ENCODE measurements at places on chromosomes 3 and 15.

DNA sequence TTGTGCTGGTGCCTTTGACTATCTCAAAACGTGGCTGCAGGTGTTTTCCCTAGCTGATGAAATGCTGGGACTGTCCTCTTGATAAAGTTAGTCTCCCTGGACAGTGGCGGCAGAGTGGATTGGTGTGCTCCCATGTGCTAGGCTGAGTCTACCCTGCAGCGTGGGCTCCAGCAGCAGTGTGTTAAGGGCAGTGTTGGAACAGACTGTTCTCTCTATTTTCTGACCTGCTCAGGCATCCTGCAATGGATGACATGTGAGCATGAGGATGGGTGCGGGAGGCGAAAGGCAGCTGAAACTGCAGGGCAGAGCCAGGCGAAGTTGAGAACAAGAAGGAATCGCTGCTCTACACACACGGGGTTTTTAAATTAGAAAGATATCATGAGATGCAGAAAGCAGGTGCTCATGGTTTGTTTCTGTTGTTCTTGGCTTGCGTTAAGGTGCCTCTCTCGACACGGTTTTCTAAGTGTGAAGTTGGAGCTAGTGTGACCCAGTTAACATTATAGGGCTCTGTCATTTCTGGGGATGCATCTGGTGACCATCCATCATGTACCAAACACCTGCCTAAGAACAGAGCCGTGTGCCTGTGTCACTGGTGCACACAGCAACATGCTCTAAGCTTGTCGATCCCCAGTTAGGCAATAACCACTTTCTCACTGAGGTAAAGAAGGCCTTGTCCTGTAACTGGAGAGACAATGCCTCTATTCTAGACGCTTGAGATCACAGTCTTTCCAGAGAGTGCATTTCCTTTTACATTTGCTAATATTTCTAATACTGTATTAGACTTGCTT lies 44.3 kb downstream of the SLCO3A1 start:
- H3K36me3 ChIP-seq: no peaks in the 10 kb centered on the region
- no peak overlapping the region for H3K27ac ChIP-seq
- DNase-seq: no peak
- H3K4me3 ChIP-seq: no peak overlapping the region
- H3K4me1 ChIP-seq: no peaks in the 10 kb centered on the region
- H3K27me3 ChIP-seq: no peaks in the 10 kb centered on the region

DNA sequence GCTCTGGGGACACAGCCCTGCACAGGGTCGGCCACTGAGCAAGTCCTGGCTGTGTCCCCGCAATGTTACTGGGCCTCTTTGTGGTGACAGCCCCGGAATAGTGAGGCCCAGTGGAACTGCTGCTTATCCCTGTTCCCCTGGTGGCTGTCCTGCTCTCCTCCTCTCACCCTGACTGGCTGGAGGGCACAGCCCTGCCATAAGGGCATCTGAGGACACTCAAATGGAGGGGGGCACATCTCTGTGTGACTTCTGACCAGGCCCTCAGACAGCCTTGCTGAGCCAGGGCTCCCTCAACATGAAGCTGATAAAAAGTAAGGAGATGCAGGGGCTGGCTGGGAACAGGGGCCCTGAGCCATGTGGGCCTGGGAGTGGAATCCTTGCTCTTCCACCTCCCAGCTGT lies 127.4 kb upstream of the ATP2B2 start:
- no peaks in the 10 kb centered on the region for H3K27me3 ChIP-seq
- H3K4me3 ChIP-seq: no peak overlapping the region
- H3K4me1 ChIP-seq: no peaks in the 10 kb centered on the region
- no peaks in the 10 kb centered on the region for H3K36me3 ChIP-seq
- DNase-seq: no peak
- no peak overlapping the region for H3K27ac ChIP-seq

- H3K4me3 ChIP-seq: no peak overlapping the region
- H3K27ac ChIP-seq: peak overlapping the region; percentile 39
- DNase-seq: no peak
- H3K4me1 ChIP-seq: peaks cover 49% of the 10 kb centered on the region
- H3K27me3 ChIP-seq: no peaks in the 10 kb centered on the region
These were observed 108.0 kb downstream of the IL1RAP start for GRCh38 chr3:190621927-190622326.

- no peaks in the 10 kb centered on the region for H3K36me3 ChIP-seq
- no peaks in the 10 kb centered on the region for H3K27me3 ChIP-seq
- no peak for DNase-seq
These were observed 330.2 kb downstream of the RORA start for GRCh38 chr15:60898896-60899295.

- H3K27ac ChIP-seq: peak overlapping the region; percentile 99
- no peaks in the 10 kb centered on the region for H3K36me3 ChIP-seq
- peak; percentile 70 for DNase-seq
- H3K4me3 ChIP-seq: peak overlapping the region; percentile 85
These were observed 3.2 kb downstream of the ANP32A start for GRCh38 chr15:68817304-68818065.

- H3K4me1 ChIP-seq: no peaks in the 10 kb centered on the region
- H3K4me3 ChIP-seq: no peak overlapping the region
- DNase-seq: no peak
- H3K27ac ChIP-seq: no peak overlapping the region
- H3K36me3 ChIP-seq: no peaks in the 10 kb centered on the region
These were observed 40.8 kb upstream of the PRR23E start for GRCh38 chr3:127151992-127152650.

GRCh38 chr3:114442246-114442645 lies 148.4 kb downstream of the TIGIT start:
- no peaks in the 10 kb centered on the region for H3K4me1 ChIP-seq
- no peaks in the 10 kb centered on the region for H3K27me3 ChIP-seq
- DNase-seq: no peak
- H3K36me3 ChIP-seq: no peaks in the 10 kb centered on the region

DNA sequence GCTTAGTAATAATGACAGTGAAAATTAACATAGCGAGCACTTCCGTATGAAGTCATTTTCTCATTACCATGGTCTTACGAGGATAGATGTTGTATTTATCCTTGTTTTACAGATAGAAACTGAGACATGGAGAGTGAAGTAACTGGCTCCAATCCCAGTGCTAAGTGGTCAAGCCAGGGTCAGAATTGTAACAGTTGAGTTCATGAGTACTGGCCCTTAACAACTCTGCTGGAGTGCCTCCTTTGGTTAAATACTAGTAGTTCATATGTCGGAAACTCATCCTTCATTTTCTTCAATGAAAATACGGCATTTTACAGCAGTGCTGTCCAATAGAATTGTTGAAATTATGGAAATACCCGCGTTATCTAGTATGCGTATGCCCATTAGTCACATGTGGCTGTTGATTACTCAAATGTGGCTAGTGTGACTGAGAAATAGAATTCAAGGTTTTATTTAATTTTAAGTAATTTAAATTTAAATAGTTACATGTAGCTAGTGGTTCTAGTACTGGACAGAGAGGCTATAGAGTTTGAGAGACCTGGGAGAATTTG lies 32.5 kb downstream of the FNDC3B start:
- H3K4me1 ChIP-seq: peaks cover 2% of the 10 kb centered on the region
- H3K27ac ChIP-seq: peak overlapping the region; percentile 84
- H3K27me3 ChIP-seq: no peaks in the 10 kb centered on the region
- H3K36me3 ChIP-seq: no peaks in the 10 kb centered on the region
- no peak for DNase-seq

DNA sequence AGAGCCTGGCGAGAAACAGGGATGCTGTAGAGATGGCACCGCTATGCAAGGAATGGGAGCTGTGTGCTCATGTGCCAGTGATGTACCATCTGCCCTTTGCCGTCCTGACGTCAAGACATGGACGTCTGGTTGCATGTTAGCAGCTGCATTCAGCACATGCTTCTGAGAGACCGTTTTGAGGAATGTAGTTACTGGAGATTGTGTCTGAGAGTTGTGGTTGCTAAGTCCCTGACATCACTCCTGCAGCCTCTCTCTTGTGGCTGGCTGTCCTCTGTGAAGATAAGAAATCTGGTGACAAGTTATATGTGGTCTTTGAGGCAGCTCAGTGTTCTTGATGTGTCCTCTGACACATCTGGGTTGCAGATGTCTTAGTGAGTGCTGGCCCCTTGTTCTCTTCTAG lies 165.1 kb downstream of the APBA2 start:
- no peaks in the 10 kb centered on the region for H3K27me3 ChIP-seq
- H3K27ac ChIP-seq: no peak overlapping the region
- no peak overlapping the region for H3K4me3 ChIP-seq
- H3K36me3 ChIP-seq: no peaks in the 10 kb centered on the region

DNA sequence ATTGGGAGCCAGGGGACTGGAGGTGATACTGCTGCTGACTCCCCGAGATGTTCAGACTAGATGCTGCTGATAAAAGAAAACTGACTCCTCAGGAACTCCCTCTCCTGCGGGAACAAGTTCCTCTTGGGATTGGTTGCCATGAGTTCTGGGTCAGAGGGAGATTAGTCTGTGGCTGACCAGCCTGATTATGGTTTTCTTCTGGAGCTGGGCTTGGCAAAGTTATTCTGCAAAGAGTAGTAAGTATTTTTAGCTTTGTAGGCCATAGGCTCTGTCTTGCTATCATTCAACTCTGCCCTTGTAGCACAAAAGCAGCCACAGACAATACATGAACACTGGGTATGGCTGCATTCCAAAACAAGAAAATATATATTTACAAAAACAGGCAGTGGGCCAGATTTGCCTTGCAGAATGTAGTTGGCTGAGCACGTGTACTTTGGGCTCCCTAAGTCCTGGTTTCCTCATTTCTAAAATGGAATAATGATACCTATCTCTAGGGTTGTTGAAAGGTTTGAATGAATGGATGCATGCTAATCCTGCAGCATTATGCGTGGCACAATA lies 796.8 kb downstream of the AGBL1 start:
- H3K4me1 ChIP-seq: no peaks in the 10 kb centered on the region
- H3K36me3 ChIP-seq: no peaks in the 10 kb centered on the region
- DNase-seq: no peak

DNA sequence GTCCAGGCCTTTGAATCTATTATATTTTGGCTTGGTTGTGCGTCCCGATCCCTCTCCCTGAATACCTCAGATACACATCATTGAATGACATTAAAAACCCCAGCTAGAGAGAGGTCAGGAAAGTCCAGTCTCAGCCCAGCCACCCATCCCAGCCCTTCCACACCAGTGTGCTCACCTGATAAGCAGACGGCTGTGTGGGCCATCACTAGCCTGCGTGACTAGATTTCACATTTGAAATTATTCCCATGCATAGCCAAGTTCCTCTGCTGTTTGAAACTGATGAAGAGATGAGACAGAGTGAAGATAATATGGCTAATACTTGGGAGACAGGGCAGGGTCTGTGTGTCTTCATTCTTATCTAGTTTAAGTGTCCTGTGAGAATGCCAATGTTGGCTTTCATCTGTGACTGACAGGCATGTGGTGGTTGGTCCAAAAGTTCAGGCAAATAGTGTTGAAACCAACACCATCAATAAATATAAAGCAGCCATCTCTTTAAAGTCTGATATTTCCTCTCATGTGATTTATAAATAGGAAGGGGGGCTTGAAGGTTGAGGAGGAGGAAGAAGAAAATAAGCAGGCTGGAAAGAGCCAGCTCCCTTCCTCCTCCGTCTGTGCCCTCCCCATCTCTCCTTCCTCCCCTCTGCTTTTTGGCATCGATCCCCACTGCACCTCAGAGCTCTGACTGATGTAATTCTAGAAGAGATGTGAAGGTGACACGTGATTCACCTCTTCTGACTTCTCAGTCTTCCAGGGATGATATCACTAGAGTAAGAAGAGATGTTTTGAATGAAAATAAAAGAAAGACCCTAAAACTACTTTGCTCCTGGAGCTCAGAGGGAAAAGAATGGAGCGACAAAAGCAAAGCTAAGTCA lies 5.1 kb downstream of the FAM43A start:
- H3K27ac ChIP-seq: no peak overlapping the region
- no peaks in the 10 kb centered on the region for H3K36me3 ChIP-seq
- H3K27me3 ChIP-seq: peaks cover 11% of the 10 kb centered on the region
- no peak for DNase-seq
- H3K4me1 ChIP-seq: no peaks in the 10 kb centered on the region

Measured in right lobe of liver (tissue), 6 donors.